ENCODE measurements at places on chromosomes 7 and 10.

- no peak for DNase-seq
Measured at GRCh38 chr7:138837627-138838026, 39.6 kb upstream of the ATP6V0A4 start.

DNA sequence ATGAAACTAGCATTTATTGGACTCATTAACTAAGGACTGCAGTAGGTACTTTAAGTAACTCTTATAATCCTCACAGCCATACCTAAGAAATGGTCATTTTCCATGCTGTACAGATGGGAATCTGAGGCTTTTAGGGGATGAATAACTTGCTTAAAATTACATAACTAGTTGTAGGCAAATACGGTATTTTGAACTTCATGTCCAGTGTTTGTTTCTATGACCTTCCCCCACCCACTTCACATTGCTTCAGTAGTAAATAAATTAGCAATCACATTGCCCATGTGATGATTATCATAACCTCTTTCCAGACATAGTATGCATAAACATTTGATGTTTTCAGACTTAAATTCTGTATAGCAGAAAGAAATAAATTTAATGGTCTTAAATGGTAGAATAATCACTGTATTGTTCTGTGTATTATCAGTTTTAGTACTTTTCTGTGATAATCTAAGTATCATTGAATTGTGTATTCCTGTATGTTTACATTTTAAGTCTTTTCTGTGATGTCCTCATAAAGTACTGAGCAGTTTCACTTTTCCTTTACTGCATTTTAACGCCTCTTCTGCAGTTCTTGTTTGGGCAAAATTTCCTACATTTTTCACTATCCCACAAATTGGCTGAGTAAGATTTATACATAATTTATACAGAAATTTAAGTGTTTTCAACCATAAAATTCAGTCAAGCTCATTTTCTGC lies 48.3 kb downstream of the ANKIB1 start:
- no peak for DNase-seq

GRCh38 chr7:21828841-21829240 lies 116.9 kb downstream of the CDCA7L start:
- DNase-seq = no peak

- no peak for DNase-seq
Measured at GRCh38 chr7:37665352-37666022, 18.1 kb upstream of the GPR141 start.

- DNase-seq = no peak
Measured at GRCh38 chr10:128461991-128462390, 335.8 kb upstream of the MKI67 start.

GRCh38 chr7:101089876-101090275 lies 4.6 kb downstream of the TRIM56 start:
- DNase-seq = no peak

GRCh38 chr10:129727071-129727470 lies 237.0 kb downstream of the EBF3 start:
- DNase-seq = no peak
